ENCODE measurements at places on chromosomes 16 and 17.

GRCh38 chr17:31492880-31493655, 101.6 kb downstream of the RAB11FIP4 start:
- DNase-seq = no peak

- DNase-seq = no peak
These were observed 36.1 kb upstream of the MYH2 start for GRCh38 chr17:10585529-10585928.

- no peak for DNase-seq
These were observed 18.8 kb upstream of the RBL2 start for GRCh38 chr16:53415504-53415903.

GRCh38 chr17:31673076-31673475, 186.0 kb downstream of the COPRS start:
- DNase-seq = no peak

DNA sequence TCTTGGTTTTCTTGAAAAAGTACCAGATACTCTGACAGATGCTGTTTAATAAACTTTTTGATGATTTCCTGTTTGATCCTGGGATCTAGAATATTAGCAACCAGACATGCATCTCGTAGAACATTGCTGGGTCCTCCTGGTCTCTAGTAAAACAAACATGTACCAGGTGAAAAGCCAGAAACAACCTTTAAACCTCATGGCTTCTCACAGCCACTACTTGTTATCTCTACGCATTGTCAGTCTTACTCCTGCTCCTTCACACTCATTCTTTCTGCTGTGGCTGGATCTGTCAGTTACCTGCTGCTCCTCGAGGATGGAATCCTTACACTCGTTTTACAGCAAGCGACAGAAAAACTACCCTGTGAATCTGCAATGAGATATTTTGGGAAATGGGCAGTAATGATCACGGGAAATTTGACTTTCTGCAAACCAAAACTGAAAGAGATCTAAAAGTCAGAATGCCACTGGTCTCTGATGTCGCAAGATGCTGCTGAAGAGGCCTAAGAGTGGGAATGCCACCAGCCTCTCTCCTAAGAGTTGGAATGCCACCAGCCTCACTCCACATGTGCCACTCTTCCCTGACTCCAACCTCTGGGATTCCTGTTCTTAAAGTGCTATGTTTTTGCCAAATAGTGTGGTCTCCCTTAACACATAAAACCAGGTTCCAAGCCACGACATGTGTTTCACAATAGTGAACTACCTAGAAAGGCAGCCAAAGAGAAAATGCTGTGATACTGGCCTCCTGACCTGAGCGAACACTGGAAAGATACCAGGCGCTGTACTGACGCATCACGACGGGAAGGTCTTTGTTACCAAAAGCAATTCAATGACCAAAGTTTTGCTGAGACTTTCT, 86.3 kb downstream of the VPS53 start:
- no peak for DNase-seq

DNA sequence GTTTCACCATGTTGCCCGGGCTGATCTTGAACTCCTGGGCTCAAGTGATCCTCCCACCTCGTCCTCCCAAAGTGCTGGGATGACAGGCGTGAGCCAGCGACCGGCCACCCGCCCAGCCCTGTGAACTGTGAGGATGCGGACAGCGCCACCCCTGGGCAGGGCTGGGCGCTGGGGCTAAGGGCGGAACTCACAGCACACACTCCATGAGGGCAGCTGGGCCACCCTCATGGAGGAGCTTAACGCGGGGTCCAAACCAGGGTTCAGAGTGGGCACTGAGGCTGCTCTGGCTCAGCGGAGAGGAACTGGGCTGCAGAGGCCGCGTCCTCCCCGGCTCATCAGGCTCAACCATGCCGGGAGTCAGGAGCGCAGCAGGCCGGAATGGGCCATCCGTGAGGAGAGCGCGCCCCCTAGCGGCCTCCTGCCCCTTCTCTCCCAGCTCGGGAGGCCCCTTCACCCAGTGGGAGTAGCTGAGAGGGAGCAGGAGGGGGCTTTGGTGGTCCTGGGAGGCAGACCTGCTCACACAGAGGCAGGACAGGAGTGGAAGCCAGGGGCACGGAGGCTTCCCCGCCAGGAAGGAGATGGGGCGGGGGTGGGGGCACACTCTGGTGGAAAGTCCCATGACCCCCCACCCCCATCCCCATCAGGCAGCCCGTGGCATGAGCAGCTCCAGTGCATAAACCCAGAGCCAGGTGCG, 13.8 kb downstream of the CORO7 start:
- DNase-seq = peak; percentile 50

- DNase-seq = no peak
These were observed 109.9 kb upstream of the CORO6 start for GRCh38 chr17:29732613-29733012.

DNA sequence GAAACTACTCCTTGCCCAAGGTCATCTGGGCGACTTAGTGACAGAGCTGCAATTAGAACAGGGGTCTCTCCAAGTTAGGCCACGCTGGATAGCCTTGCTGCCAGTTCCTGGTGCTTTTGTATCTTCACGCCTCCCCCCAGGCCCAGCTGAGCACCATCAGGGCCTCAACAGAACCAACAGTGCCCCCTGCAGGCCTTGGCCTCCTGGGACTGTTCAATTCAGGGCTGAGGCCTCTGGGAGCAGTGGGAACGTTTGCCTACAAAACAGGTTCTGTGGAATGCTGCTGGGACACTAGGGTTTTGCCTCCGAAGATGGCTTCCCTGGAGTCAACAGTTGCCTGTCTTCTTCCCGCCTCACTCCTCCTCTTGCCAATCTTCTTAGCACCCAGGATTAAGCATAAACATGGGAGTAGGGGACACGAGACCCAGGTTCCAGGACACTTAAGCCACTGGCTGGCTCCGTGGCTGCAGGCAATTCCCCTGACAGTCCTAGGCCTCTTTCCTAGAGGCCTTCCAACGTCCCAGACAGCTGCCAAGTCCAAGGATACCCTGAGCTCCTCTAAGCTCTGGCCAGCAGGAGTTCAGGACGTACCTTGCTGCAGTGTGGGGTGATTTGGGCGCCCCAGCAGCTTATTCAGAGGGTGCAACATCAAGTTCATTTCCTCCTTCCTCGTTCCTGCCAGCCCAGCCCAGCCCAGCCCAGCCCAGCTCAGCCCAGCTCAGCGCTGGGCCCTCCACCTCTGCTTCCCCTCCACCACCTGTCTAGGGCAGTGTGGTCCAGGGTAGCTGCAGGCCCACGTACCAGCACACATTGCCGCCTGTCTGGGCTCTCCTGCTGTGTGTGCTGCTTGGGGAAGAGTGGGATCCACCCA, 246.6 kb upstream of the RPL38 start:
- DNase-seq = peak; percentile 24

DNA sequence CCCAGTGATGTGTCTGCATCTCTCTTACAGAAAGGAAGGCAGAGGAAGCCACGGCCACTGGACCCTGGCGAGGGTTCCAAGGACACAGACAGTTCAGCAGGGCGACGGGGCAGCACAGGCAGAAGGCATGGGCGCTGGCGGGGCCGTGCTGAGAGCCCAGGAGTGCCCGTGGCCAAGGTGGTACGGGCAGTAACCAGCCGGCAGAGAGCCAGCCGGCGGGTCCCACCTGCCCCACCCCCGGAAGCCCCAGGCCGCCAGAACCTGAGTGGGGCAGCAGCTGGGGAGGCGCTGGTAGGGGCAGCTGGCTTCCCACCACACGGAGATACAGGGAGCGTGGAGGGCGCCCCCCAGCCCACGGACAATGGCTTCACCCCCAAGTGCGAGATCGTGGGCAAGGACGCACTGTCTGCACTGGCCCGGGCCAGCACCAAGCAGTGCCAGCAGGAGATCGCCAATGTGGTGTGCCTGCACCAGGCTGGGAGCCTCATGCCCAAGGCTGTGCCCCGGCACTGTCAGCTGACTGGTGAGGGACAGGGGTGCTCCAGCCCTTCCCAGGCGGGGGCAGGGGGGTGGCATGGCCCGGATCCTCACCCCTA, 7.8 kb downstream of the XYLT2 start:
- DNase-seq = no peak

GRCh38 chr17:76492123-76492988, 8.9 kb downstream of the RHBDF2 start:
- no peak for DNase-seq
